Stimulated activated CD4-positive, alpha-beta T cell treated with anti-CD3 and anti-CD28 coated beads, Interleukin-15, amount 100 ng/mL, for 24 hours (primary cell): ENCODE measurements at places on chromosomes 12 and 14.

DNA sequence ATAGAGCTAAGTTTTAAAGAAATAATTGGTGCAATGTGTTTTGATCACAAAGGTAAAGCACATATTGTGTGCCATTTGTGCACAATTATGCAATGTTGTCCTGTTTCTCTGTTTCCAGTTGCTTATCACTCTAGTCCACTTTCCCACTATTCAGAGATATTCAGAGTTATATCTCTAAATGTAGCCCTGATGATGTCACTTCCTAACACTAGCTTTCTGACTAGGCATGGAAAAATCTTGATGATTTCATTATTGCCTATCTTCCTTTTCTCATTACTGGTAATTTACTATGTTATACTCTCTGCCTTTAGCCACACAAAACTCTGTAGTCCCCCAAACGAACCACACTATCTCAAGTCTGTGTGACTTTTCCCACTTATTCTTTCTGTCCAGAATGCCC lies 221.2 kb downstream of the TRHDE start:
- no peak for DNase-seq

DNA sequence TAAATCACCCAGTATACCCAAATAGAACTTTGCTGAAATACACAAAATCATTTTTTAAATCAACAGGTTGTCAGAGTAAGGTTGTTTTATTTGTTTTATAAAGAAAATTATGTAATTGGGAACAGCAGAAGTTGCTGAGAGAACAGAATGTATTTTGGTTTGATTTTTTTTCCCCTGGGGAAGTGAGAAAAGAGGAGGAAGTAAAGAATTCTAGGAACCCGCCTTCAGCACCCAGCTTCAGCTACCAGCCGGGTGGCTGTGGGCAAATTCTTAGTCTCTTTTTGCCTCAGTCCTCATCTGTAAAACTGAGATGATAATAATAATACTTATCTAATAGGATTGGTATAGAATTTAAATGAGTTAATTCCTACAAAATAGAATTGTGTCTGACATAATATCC lies 119.4 kb downstream of the SRGAP1 start:
- no peak for DNase-seq

GRCh38 chr14:25032092-25032784 lies 17.7 kb downstream of the STXBP6 start:
- no peak for DNase-seq

DNA sequence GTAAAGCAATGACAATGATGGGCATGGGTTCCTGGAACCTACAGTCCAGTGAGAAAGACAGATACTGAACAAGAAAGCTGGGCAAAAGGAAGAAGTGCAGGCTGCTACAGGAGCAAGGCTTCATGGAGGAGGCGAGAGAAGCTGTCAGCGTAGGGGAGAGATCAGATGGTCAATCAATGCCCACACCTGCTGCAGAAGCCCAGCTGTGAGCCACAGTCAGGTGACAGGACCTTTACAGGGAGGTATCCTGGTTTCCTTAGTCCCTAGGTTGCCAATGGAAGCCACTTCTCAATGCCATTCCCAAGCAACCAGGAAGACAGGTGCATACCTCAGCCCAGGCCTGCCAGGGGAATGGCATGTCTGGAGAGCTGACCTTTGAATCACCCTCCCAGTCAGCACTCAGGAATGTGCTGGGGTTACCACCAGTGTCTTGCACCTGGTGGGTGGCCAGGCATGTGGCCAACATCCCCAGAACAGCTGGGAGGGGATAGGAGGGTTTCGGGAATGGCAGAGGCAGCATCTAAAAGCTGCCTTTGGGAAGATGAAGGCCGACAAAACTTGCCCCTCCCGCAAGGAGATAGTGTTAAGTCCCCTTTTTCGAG lies 170.3 kb downstream of the TTC7B start:
- no peak for DNase-seq

- no peak for DNase-seq
Measured at GRCh38 chr12:53052419-53053217, 2.8 kb downstream of the TNS2 start.

- DNase-seq: peak; percentile 40
Measured at GRCh38 chr14:75453817-75454434, 26.1 kb downstream of the JDP2 start.
